Muscle of leg (tissue), 16 donors: ENCODE measurements at places on chromosomes 16 and 17.

- H3K27ac ChIP-seq = no peak overlapping the region
- H3K27me3 ChIP-seq = no peaks in the 10 kb centered on the region
- H3K4me1 ChIP-seq = peaks cover 3% of the 10 kb centered on the region
- no peaks in the 10 kb centered on the region for H3K36me3 ChIP-seq
- no peak overlapping the region for H3K4me3 ChIP-seq
- no peak for DNase-seq
These were observed 39.9 kb downstream of the CDH1 start for GRCh38 chr16:68776821-68777485.

GRCh38 chr17:41567317-41567716 lies 4.5 kb downstream of the KRT9 start:
- peaks cover 25% of the 10 kb centered on the region for H3K27me3 ChIP-seq
- no peak overlapping the region for H3K27ac ChIP-seq
- H3K4me3 ChIP-seq = no peak overlapping the region
- no peaks in the 10 kb centered on the region for H3K4me1 ChIP-seq
- H3K36me3 ChIP-seq = no peaks in the 10 kb centered on the region
- DNase-seq = no peak

GRCh38 chr17:52148969-52149351 lies 9.6 kb downstream of the CA10 start:
- no peaks in the 10 kb centered on the region for H3K4me1 ChIP-seq
- no peaks in the 10 kb centered on the region for H3K27me3 ChIP-seq
- no peak overlapping the region for H3K27ac ChIP-seq
- DNase-seq = peak; percentile 11

- H3K36me3 ChIP-seq = peaks cover 10% of the 10 kb centered on the region
- no peaks in the 10 kb centered on the region for H3K27me3 ChIP-seq
- no peak for DNase-seq
These were observed 43.6 kb downstream of the SMG6 start for GRCh38 chr17:2259769-2260536.

GRCh38 chr16:68909099-68909733 lies 65.9 kb downstream of the TANGO6 start:
- H3K4me1 ChIP-seq = no peaks in the 10 kb centered on the region
- H3K27ac ChIP-seq = no peak overlapping the region

DNA sequence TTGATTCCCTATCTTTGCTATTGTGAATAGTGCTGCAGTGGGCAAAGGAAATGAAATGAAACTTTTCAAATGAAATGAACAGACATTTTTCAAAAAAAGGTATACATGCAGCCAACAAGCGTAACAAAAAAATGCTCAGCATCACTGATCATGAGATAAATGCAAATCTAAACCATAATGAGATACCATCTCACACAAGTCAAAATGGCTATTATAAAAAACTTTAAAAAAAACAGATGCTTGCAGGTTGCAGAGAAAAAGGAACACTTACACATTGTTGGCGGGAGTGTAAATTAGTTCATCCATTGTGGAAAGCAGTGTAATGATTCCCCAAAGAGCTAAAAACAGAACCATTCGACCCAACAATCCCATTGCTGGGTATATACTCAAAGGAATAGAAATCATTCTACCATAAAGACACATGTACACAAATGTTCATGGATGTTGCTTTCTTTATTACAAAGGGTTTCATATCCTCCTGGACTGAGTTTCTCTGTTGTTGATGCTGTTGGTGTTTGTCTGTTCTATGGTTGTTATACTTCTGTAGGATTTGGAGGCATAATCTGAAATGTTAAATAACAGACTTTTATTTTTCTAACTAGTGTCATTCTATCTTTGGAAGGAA lies 99.3 kb upstream of the SOX9 start:
- no peaks in the 10 kb centered on the region for H3K4me1 ChIP-seq
- H3K4me3 ChIP-seq = no peak overlapping the region
- DNase-seq = no peak
- H3K36me3 ChIP-seq = no peaks in the 10 kb centered on the region
- no peak overlapping the region for H3K27ac ChIP-seq
